Activated T-cell treated with anti-CD3 and anti-CD28 coated beads for 4 hours (primary cell): ENCODE measurements at places on chromosomes 6 and 20.
A peak's percentile ranks its signal among the peaks of the same experiment; 100 is the strongest.

- DNase-seq: no peak
Observed at GRCh38 chr6:10595731-10596664, 74.8 kb downstream of the GCNT2 start.

DNA sequence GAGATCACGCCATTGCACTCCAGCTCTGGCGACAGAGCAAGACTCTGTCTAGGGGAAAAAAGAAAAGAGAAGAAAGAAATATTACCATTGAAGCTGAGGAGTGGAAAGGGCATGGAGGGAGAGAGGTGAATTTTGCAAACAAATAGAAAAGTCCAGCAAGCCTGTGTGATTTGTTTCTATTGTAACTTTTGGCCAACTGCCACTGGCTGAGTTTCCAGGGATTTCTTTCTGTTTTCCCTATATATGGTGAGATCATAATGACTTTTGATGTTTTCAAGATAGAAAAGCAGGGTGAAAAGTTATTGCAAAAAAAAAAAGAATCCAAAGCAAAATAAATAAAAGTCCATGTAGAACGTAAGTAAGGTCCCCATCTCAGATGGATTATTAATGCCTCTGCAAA is 184.2 kb upstream of the RALGAPA2 start:
- no peak for DNase-seq

GRCh38 chr20:58619077-58619863 is 31.8 kb upstream of the STX16 start:
- no peak for DNase-seq

- no peak for DNase-seq
Observed at GRCh38 chr20:15656124-15656523, 917.1 kb downstream of the KIF16B start.

DNA sequence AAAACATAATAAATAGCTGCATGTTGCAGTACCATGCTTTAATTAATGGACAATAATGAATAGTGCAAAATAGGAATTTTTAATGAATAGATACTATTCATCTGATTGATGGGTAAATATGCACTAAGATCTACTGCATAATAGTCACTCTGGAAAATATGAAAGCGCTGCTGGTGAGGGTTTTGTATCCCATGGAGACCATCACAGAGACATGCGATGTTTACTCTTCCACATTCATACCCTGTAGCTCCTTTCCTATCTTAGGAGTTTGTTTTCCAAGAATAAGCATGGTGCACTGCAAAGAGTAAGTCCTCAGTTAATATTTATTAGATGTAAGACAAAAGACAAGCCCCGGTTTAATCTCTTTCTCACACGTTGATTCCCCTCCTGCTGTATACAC is 81.4 kb downstream of the NRSN1 start:
- DNase-seq: no peak

DNA sequence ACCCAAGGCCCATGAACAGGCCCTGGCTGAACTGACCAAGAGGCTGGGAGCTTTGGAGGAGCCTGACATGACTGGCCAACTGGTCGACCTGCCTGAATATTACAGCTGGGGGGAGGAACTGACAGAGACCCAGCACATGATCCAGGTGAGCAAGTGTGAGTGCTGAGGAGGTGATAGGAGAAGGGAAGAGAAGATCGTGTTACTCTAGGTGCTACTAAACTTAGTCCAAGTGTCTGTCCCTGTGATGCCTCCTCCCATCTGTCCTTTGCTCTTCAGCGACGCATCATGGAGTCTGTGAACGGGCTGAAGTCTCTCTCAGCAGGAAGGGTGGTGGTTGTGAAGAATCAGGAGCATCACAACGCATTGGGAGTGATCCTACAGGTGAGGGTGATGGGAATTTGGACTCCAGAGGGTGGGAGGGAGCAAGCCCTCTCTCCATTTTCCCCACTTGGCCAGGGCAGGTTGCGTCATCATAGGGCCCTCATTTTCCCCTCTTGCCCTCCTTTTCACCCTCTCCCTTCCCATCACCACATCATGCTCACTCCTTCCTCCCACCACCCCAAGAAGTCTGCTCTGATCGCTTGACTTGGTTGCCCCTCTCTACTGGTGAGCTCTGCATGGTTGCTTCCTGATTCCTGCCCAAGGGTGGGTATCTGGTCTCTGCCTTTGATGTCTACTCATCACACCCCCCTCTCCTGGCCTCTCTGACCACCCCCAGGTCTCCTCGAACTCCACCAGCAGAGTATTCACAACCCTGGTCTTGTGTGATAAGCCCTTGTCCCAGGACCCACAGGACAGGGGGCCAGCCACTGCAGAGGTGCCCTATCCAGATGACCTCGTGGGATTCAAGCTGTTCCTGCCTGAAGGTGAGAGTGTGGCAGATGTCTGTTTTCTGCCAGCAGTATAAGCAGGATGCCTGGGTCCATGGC is 4.7 kb downstream of the DXO start:
- DNase-seq: no peak

GRCh38 chr6:97009781-97010492 is 85.4 kb downstream of the KLHL32 start:
- DNase-seq: no peak

DNA sequence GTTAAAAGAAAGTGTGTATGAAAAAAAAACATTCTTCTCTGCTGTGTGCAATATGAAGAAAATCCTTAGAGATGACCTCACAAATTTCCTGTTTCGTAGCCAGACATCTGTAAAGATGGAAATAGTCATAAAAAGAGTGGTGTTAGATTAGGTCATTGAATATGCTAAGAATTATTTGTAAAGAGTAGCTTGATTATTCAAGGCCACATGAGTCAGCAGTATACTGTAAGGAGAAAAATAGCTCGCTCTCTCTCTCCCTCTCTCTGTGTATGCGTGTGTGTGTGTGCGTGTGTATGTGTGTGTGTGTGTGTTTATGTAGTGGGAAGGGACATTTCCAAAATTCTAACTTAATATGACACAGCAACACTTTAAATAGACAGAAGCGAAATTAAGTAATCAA is 78.8 kb downstream of the PTCHD4 start:
- DNase-seq: no peak

DNA sequence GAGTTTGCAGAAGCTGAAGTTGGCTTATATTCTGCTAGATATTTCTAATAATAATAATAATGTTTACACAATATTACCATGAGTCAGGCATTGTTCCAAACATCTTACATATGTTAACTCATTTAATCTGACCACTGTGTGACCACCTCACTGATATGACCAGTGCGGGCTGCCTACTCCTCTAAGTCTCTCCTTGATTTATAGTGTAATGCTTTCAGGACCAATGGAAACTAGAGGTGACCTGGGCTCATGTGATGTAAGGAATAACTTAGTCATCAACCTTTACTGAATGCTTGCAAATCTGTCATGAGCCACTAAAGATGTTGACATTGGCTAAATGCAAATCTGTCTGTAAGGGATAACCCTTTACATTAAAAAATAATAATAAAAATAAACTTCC is 51.1 kb upstream of the GPR6 start:
- DNase-seq: no peak

GRCh38 chr6:150270330-150271052 is 98.3 kb upstream of the IYD start:
- no peak for DNase-seq

GRCh38 chr6:127878115-127878514 is 22.7 kb downstream of the THEMIS start:
- no peak for DNase-seq

GRCh38 chr6:30942338-30943060 is 1.7 kb downstream of the MUCL3 start:
- no peak for DNase-seq

- no peak for DNase-seq
Observed at GRCh38 chr6:10112871-10113549, 301.9 kb downstream of the TFAP2A start.

DNA sequence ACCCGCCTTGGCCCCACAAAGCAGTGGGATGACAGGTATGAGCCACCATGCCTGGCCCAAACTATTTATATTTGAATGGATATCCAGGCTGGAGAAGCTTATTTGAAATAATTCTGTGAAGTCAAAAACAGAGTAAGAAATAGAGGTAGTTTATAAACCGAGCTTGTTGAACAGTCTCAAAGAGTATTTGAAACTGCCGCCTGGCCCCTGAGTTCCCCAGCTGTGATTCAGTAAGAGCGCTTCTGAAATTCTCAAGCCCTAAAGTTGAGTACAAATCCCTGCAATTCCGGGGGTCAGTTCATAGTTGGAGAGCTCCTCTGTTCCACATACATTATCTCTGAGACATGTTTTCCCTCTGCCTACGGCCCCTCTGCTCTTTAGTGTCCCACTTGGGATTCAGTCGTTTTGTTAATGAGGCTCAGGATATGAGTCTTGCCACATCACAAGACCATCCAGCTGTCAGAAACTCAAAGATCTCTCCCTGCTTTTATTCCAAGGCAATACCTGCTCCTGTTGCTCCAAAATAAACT is 127.8 kb downstream of the SOD2 start:
- no peak for DNase-seq

DNA sequence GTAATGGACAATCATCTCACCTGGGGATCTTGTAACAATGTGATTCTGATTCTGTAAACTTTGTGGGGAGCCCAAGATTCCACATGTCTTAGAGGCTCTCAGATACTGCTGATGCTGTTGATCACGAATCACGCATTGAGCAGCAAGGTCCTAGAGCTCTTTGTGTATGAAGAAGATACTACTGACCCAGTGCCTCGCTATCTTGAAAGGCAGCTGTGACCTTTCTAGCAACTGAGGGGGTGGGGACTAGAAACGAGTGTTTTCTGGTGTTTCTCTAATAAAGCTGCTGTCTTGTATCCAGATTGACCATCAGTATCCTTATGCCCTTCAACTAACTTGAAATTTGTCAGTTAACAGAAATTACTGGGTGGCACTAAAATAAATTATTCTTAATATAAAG is 142.9 kb downstream of the MTHFD1L start:
- DNase-seq: no peak

DNA sequence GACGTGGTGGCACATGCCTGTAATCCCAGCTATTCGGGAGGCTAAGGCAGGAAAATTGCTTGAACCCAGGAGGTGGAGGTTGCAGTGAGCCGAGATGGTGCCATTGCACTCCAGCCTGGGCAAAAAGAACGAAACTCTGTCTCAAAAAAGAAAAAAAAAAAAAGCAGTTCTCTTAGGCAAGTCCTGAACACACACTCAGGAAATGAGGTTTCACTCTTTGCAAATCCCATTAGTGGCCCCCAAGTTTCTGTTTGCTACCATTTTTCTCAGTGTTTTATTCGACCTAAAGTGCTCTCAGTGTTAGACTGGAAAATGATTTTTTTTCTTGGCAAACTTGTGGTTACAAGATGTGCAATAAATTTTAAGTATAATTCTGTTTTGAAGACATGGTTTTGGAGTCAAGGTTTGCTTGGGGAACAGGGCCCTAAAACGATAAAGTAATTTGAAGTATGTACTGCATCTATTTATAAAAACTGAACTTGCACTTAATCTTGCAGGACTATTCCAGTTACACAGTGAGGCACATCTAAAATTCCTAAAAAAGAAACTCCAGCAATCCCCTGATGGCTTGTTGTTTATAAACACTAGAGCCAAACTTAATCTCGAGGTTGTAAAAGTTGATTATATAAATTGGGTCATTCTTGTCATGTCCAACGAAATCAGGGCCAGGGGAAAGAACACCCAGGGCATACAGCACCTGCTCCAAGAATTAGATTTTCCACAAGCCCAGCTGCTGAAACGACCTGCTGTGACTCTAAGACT is 42.6 kb downstream of the MAP1LC3A start:
- no peak for DNase-seq

DNA sequence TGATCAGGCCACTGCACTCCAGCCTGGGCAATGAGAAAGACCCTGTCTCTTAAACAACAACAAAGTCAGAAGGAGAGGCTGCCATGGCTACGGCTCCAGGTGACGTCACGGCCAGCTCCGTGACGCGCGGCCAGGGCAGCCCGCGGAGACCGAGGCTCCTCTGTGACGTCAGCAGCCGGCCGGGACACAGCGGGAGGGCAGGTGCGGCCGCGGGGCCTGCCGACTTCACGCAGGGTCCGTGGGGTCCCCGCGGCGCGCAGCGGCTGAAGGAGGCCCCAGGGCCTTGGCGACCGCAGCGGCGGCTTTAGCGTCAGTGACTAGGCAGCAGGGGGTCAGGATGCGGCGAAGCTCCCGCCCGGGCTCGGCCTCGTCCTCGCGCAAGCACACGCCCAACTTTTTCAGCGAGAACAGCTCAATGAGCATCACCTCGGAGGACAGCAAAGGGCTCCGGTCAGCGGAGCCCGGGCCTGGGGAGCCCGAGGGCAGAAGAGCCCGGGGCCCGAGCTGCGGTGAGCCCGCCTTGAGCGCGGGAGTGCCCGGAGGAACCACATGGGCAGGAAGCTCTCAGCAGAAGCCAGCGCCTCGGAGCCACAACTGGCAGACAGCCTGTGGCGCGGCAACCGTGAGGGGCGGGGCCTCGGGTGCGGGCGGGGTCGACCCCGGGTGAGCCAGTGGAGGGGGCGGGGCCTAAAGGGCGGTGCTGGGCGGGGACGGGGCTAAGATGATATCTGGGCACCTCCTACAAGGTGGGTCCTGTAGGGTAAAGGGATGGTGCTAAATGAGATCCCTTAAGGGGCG is at the start of gene SPAG4:
SPAG4 (plus strand) TSS at position 163 of the 798 bp plus-strand sequence; CDS start at position 338, 175 bp downstream.
- peak; percentile 100 for DNase-seq
